ENCODE measurements at places on chromosomes 4 and X.

DNA sequence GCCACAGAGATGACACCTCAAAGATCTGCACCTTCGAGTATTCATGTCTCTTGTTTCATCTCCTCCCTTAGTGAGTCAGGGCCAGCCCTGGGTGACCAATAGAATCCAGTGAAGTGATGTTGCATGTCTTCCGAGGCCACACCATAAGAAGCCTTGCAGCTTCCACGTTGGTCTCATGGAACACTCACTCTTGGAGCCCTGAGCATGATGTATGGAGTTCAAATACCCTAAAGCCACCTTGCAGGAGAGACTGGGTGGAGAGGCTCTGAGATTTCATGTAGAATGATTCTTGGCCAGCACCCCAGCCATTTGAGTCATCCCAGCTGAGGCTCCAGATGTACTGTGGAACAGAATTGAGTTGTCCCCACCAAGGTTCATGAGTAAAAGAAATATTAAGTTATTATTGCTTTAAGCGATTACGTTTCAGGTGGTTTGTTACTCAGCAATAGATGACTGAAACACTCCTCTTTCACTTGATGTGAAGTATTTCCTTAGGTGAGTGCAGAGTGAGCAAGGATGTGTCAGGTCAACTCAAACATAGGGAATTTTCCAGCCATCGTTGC lies 5.0 kb upstream of the RP2 start:
- no peak for DNase-seq

GRCh38 chr4:108130955-108131354 lies 37.8 kb downstream of the LEF1 start:
- no peak for DNase-seq

GRCh38 chrX:46758163-46758955 lies 559 bp downstream of the SLC9A7 start:
- DNase-seq, result no peak

GRCh38 chr4:10619220-10619619 lies 65.3 kb downstream of the CLNK start:
- DNase-seq, result no peak

DNA sequence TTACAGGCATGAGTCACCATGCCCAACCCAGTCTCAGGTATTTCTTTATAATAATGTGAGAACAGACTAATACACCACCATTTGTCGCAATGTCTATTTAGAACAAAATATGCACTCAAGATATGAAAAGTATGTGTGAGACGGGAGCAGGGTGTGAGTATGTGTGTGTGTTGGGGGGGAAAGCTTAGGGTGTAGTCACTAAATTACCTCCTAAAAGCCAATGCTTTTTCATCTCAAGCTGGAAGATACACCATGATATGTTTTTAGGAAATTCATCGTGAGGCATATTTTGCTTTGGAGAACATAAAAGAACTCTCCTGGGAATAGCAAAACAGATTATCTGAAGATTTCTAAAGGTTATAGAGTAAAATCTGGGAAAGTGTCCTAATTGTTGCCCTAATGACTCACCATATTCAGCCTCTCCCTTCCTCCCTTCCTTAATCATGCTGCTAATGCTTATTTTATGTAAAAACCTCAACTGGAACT lies 262.7 kb downstream of the PDHA2 start:
- no peak for DNase-seq

DNA sequence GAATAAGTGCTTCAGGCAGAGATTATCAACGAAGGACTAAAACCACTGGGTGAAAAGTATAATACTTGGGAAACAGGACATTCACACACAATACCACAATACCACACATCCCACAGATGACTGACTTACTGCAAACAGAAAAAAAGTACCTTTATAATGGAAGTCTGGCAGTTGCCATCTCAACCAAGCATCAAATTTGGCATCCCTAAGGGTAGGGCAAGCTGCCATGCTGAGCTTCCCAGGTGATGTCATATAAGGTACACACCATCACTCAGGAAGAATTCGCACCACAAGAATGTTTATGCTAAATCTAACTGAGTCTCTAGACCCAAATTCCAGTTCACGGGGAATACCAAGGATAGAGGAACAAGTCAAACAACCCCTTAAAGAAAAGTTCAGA lies 9.1 kb downstream of the QDPR start:
- DNase-seq, result peak; percentile 7

- no peak for DNase-seq
These were observed 40.2 kb upstream of the ZNF81 start for GRCh38 chrX:47796433-47796906.

GRCh38 chr4:168942985-168943384 lies 67.1 kb downstream of the CBR4 start:
- DNase-seq, result no peak

DNA sequence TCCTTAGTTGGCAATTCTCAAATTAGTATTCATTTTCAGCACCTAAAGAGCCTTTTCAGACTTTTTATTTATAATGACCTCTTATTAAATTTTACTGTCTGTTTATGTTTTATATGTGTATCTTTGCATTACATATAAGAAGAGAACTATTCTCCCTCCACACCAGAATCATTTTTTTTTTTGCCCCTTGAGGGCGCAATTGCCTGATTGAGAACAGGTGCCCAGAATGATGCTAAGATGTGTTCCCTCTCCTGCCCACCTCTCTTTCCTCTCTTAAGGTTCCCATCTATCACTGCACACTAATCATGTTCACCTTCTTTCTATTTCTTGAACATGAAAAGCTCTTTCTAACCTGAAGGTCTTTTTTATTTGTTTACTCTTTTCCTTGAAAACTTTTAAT lies 44.2 kb upstream of the ADAM29 start:
- no peak for DNase-seq

DNA sequence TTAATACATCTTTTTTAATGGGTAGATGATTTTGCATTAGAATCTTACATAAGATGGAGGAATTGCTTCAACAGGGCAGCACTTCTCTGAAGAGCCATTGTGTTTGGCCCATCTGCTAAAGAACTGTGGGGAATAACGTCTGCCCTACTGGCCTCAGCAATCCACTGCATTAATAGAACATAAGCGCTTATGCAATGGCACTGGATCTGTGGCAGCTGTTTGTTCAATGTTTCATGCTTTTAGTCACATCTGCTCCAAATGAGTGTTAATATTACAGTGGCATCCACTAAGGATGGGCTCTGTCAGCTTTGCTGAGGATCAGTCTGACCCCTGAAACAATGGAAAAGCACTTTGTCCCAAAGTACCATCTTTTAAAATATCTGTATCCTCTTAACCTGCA lies 279.0 kb upstream of the GK2 start:
- DNase-seq, result no peak

- DNase-seq, result no peak
These were observed 490.0 kb downstream of the CENPC start for GRCh38 chr4:67055319-67055718.

DNA sequence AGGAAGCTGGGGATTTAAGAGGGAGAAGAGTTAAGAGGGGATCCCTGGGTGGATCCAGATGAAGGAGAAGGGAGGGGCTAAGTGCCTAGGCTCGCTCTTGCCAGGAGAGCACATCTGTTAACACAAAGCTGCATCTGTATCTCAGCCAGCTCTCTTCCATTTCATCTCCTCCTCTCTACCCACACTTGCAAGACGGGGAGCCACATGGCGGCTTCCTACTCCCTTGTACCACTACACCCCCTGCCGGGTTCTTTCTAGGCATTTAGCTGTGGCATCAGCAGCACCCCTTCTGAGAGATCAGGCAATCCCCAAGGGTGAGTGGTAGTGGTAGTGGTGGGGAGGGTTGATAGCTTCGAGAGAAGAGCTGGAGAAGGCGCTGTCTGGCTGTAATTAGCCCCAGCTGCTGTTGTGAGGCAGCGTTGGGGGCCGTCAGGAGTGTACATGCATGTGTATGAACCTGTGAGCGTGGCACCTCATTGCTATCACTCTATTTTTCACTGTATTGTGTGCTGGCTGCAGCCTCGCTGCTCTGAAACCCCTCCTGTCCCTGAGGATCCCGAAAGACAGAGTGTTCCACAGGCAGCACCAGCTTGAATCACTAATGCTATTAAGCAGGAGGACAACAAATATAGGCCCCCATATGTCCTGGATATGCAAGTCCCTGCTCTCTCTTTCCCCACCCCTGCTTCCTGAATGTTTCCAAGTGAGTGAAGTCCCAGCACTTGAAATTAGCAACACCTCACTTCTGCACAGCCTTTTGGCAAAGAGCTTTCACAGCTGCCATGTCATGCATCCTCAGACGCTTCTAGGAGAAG lies 73.7 kb downstream of the RTL9 start:
- DNase-seq, result no peak

- no peak for DNase-seq
These were observed 52.5 kb downstream of the JADE1 start for GRCh38 chr4:128861856-128862518.

DNA sequence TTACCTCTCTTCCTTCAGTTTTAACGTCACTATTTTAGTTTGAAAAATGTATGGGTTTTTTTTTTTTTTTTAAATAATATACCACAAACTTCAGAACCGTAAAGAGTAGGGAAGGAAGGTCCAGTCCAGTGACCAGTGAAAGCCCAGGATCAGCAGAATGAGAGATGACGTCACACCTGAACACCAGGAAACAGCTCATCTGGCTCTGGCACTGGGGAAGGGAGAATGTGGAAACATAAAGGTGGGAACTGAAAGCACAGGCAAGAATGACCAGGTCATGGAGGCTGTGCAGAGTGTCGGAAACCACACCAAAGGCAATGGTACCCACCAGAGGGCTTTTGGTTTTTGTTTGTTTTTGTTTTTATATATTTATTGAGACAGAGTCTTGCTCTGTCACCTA lies 141.2 kb downstream of the DHX15 start:
- no peak for DNase-seq

- DNase-seq, result no peak
These were observed 443 bp downstream of the GPR143 start for GRCh38 chrX:9765072-9765736.
